ENCODE measurements at places on chromosomes 4 and X. TPM values are rescaled to one million over a fixed set of nuclear protein-coding genes. Genes with fewer than 3 reads are reported as not detected.

DNA sequence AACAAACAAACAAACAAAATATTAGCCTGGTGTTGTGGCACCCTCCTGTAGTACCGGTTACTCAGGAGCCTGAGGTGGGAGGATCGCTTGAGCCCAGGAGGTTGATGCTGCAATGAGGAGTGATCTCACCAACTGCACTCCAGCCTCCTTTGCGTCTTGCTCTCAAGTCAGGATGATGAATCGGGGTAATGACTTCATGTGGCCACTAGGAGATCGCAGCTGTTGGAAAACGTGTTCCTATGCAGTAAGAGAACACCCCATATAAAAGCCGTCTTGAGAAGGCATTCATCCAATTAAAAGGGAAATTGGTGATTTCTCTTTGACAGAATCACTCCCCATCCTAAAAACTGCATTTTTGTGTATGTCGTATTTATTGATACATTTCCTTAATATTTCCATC lies 6.9 kb downstream of the CCNB3 start:
- no peak for DNase-seq

DNA sequence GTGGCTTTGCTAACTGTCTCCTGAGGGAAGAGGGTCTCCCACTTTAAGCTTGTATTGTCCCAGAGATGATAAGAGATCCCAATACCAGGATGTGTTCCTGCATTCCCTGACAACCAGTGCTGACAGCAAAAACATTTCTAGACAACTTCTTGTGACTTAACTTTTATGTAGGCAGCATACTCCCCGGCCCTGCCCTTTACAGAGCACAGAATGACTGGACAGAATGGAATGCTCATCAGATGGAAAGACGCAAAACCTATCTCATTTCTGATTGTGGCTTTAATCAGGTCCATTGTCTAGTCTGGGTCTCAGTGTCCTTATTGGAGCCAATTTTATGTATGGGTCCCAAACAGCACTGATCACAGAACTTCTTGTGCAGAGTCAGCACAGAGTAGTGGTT lies 18.2 kb upstream of the PLAC1 start:
- DNase-seq = no peak

DNA sequence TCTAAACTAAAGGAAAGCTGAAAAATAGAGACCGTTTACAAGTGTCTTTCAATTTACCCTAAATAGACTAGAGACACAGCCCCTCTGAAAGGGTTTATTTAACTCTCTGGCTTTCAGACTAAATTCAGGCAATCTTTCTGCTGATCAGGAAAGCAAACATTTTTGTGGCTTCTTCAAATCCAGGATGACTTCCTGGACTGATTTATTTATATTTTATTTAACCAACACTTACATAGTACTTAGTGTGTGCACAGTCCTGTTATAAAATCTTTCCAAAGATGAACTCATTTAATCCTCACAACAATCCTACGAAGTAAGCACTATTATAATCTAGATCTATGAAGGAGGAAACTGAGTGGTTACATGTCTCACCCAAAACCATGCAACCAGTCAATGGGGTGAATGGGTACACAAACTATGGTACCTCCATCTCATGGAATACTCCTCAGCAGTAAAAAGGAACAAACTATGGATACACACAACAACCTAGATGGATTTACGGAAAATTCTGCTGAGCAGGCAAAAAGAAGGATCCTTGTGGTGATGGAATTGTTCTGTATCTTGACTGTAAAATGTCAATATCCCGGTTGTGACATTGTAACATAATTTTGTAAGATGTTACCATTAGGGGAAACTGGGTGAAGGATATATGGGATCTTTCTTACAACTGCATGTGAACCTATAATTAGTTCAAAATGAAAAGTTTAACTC lies 64.1 kb upstream of the MAMLD1 start:
- DNase-seq = no peak

The CITED1 gene
- total RNA-seq = not detected

DNA sequence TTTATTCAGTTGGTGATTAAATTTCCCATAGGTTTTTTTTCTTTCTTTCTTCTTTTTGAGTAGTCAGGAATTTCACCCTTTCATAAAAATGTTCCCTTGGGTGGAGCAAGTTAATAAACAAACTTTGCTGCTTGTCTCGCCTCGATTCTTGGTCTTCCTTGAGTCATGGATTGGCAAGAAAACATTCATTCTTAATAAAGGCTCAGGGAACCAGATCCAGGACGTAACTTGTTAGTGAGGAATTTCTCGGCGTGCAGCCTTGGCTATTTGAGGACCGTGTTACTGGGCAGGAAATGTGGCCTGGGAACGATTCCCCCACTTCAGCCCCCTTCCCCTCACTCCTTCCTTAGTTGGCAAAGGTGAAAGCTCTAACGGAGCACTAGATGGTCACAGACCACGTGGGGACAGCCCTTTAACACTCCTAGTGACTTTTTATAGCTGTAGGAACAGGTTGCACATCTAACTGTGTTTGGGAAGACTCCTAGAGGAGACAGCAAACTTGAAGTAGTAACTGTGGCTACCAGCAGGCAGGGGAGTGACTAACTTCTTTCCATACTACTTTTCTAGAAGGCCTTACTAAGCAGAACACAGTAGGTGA lies 106.8 kb downstream of the UCHL1 start:
- peak; percentile 61 for DNase-seq

DNA sequence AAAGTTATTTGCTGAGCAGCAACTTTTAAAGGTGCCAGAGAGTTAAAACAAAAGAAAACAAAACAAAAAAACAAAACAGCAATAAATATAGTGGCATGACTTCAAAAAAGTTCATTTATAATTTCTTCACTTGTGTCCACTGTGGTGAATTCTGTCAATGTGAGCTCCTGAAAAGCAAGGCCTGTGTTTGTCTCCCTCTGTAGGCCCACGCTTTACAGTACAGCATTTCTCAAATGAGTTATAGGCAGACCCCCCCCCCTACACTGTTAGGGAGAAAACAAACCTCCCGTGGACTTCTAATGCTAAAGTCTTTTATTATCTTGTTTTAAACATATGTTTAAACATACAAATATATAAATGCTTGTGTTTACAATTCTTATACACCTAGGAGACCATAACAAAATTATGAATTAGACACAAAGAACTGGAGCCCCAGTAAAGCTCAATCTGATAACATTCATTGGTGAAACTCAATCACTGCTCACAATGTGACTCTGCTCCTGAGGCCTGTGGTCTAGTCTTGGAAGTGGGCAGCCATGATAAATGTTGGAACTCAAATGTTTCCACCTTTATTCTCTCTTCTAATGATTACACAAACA lies 47.0 kb upstream of the SCOC start:
- no peak for DNase-seq

The GABRQ gene
- total RNA-seq = 0.25 TPM

DNA sequence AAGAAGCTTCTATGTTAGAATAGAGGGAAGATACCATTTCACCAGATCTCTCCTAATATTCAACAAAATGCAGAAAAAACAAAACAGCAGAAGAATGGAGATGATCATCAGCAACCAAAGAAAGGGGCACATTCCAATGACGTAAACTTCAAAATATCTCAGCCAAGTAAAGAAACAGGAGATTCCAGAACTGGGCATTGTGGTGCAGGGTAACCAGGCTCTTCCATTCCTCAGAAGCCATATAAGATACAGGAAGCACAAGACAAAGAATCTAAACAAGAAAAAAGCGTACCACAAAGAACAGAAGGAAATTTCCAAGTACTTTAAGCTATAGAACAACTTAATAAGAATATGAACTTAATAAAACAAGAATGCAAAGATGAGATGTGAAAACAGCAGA lies 6.9 kb upstream of the ARMCX4 start:
- no peak for DNase-seq

The VEGFC gene
- total RNA-seq = 6.1 TPM

DNA sequence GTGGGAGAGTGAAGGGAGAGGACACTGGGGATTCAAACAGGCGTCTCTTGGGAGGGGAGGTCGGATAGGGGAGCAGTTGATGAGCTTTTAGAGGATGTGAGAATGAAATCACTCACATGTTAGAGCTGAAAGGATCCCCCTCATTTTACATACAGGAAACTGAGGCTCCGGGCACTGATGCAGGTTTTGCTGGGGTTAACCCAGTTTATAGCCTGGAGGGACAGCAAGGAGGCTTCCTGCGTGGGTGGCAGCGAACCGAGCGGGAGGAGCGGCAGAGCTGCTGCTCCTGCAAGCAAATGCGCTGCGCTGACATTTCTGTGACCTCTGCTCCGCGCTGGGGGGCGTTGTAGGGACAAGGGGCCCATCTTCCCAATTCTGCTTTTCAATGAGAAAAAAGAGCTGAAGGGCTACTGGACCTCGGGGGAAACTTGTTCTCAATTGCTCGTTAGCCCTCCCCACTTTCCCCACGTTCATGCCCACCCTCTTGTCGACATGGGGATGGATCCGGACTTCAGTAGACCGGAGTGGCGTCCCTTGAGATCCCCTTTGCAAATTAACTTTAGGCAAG lies 1.2 kb upstream of the NEUROG2 start:
- DNase-seq = no peak

Data from lower leg skin (tissue), 4 donors.